ENCODE measurements at places on chromosomes 11 and 22. TPM values are rescaled to one million over a fixed set of nuclear protein-coding genes. Genes with fewer than 3 reads are reported as not detected.

Gene DBX1
- total RNA-seq, result not detected

Gene ZNF202
- 20.2 TPM for total RNA-seq

Gene C11orf65
- total RNA-seq, result 0.62 TPM

GRCh38 chr11:3853899-3854659 lies 1.4 kb upstream of the STIM1 start:
- peaks cover 10% of the 10 kb centered on the region for H3K4me1 ChIP-seq
- no peaks in the 10 kb centered on the region for H3K27me3 ChIP-seq
- no peak overlapping the region for H3K27ac ChIP-seq
- H3K36me3 ChIP-seq, result no peaks in the 10 kb centered on the region
- H3K4me3 ChIP-seq, result no peak overlapping the region

Gene NRIP3
- 0.99 TPM for total RNA-seq

GRCh38 chr11:7600205-7600775 lies 73.0 kb downstream of the CYB5R2 start:
- no peak overlapping the region for H3K27ac ChIP-seq
- H3K27me3 ChIP-seq, result no peaks in the 10 kb centered on the region
- H3K4me3 ChIP-seq, result no peak overlapping the region
- no peaks in the 10 kb centered on the region for H3K4me1 ChIP-seq
- no peaks in the 10 kb centered on the region for H3K36me3 ChIP-seq
- no peak for DNase-seq
